ENCODE measurements at places on chromosomes 16 and 17.

GRCh38 chr17:21371511-21372081, 4.6 kb upstream of the KCNJ12 start:
- DNase-seq: no peak

DNA sequence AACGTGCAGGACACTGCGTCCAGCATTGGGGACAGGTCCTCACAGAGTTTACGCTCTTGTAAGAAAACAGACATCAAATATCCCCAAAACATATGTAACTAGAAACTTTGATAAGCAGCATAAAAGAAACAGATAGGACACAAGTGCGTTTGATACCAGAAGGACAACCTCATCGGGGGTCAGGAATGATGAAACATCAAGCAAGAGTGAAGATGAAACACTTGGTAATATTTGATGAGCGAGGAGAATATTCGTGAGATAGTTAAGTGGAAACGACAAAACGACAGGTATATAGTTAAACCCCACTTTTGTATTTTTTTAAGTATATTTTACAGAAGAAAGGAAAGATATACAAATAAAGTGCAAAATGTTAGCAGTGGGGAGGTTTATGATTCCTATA, 55.9 kb downstream of the NXN start:
- no peak for DNase-seq

- DNase-seq: no peak
Measured at GRCh38 chr16:4382795-4383357, 11.2 kb downstream of the VASN start.

DNA sequence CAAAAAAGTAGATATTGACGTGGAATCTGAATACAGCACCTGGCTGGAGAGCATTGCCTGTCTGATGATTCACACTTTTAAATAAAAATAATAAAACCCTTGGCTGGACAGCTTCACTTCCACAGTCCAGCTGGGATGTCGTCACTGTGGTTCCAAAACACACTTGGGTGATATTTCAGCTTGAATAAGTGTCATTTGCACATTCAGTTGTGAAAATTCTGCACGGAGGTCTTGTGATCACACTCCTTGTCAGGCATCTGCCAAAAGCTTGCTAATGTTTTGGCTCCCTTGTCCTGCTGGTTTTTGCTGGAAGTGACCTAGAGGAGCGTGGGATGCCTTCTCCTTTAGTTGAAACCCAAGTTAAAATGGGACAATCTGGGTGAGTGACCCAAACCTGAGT, 60.7 kb downstream of the PCTP start:
- no peak for DNase-seq

- DNase-seq: no peak
Measured at GRCh38 chr16:73006026-73006425, 41.9 kb downstream of the ZFHX3 start.

- DNase-seq: no peak
Measured at GRCh38 chr17:514584-514983, 162.0 kb upstream of the RPH3AL start.

DNA sequence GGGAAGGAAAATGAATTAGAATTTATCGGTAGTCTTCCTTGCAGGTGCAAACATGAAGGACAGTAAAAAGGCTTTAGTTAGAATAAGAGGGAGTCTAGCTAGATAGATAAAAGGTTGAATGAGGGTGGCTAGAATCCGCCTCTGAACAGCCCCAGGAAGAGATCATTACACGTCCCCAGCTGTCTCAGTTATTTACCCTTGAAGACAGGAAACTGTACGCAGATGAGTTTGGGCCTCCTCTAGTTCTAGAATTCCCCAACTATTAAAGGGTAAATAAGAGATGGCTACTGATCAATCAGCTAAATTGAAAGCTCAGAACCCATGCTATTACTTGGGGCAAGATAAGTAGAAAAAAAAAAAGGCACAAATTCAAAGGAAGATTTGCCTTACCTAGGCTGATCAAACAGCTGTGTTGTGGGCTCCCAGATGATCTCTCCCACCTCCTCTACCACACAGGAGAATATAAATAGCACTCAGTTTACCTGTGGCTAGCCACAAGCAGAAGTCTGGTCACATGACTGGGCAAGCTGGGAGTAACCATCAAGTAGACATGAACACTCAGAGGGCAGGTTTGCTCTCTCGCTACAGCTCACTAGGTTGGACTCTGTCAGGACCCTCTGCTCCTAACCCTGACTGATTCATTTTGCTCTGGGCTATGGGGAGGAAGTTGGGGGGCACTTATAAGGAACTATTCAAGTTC, 17.0 kb downstream of the FAM117A start:
- DNase-seq: peak; percentile 33

GRCh38 chr17:77497578-77497934, 356.8 kb downstream of the SEC14L1 start:
- no peak for DNase-seq

GRCh38 chr17:37094391-37094790, 145.6 kb downstream of the AATF start:
- no peak for DNase-seq

DNA sequence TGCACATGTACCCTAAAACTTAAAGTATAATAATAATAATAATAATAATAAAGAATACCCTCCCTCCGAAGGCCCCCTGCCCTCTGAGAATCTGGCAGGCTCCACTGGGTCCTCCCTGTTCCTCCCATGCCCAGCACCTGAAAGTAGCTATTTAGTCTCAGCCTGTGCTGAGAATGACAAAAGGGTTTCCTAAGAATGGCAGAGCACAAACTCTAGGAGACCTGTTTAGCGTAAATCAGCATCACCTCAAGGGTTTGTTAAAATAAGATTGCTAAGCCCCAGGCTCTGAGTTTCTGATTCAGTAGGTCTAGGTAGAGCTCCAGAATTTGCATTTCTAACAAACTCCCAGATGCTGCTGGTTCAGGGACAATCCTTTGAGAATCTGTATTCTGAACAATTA, 606.8 kb upstream of the CDH11 start:
- no peak for DNase-seq

DNA sequence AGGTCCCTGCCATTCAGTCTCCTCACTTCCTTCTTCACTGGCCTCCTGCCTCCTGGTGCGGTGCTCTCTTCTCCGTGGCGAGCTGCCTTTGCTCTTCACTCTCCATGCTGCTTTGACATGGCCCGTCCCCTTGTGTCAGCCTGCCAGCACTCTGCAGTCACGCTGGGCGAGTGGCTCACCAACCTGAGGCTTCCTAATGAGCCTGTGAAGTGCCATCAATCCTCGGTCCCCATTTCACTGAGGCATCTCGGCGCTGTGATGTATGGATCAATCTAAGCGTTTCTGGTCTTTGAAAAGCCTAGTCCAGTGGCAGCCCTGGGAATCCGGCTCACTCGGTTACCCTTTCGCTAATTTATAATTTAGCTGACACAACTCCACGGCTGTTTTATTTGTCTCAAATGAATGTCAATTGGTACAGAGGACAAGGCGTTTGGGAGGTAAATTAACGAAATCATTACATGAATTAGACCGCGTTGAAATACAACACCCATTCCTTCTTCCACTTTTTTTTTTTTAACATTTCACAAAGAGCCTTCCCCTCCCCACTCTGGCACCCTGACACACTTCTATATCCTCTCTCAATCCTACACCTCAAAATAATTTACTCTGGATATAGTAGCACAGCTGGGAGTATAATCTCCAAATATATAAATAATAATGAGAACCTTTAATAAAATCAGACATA, 610.7 kb downstream of the TMEM114 start:
- no peak for DNase-seq

GRCh38 chr17:194828-195602, 13.6 kb upstream of the DOC2B start:
- no peak for DNase-seq

DNA sequence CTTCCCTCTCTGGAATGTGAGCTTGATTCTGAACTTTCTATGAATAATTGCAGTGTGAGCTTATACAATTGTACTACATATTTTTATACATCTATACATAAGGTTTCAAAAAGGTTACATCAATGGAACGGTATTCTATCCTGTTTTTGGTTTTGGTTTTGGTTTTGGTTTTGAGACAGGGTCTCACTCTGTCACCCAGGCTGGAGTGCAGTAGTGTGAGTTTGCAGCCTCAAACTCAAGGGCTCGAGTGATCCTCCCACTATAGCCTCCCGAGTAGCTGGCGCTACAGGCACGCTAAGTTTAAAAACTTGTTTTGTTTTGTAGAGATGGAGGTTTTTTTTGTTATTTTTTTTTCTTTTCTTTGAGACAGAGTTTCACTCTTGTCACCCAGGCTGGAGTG, 1.1 kb downstream of the CTRB1 start:
- no peak for DNase-seq

DNA sequence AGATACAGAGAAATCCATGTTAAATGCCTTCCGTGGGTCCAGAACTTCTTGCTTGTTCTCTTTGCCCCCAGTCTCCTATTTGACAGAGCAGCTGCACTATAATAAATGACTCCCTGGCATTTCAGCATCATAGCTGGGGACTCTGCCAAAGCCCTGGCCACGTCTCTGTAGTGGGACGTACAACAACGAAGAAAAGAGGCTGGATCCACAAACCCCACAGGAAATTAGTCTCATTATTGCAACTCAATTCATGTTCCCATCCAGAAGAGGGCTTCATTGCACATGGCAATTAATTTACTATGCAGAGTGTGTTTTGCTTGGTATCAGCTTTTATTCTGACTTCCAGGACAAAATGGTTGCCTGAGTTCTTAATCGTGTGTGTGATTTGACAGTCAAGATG, 121.3 kb downstream of the CDH13 start:
- no peak for DNase-seq

DNA sequence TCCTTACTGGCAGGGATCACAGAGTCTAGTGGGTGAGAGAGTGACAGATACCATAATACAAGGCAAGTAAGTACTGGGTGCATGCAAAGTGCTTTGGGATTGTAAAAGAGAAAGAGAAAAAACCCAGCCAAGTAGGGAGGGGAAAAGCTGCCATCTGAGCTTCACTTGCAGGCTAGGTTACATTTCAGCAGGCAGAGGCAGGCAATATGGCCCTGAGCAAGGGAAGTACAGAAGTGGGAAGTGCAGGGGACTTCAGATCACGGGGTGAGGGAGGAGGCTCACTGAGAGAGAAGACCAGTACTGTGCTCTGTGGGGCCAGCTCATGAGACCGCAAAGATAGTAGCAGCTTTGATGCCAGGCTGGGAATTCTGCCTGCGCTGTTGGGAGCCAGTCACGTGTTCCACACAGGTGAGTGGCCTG, 230.6 kb downstream of the MSI2 start:
- DNase-seq: no peak

- DNase-seq: no peak
Measured at GRCh38 chr17:1650731-1651558, 1.3 kb upstream of the RILP start.

- no peak for DNase-seq
Measured at GRCh38 chr17:11882716-11883115, 114.6 kb downstream of the ZNF18 start.

DNA sequence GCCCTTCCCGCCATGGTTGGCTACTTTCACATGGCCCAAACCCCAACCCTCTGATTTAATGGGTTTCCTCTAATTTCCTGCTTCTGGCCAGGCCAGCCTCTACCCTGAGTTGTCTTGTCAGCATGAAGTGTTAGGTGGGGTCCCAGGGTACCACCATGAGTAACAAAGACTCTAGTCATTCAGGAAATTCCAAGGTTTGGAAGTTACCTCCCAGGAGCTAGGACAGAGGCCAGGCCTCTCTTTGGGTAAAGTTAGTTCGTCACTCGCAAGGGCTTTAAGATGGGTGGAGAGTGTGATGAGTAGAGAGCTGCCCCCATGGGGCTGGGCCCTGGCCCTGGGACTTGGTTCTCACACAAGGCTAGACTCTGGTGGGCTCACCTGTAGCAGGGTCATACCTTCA, 54.6 kb downstream of the PLD6 start:
- DNase-seq: no peak

DNA sequence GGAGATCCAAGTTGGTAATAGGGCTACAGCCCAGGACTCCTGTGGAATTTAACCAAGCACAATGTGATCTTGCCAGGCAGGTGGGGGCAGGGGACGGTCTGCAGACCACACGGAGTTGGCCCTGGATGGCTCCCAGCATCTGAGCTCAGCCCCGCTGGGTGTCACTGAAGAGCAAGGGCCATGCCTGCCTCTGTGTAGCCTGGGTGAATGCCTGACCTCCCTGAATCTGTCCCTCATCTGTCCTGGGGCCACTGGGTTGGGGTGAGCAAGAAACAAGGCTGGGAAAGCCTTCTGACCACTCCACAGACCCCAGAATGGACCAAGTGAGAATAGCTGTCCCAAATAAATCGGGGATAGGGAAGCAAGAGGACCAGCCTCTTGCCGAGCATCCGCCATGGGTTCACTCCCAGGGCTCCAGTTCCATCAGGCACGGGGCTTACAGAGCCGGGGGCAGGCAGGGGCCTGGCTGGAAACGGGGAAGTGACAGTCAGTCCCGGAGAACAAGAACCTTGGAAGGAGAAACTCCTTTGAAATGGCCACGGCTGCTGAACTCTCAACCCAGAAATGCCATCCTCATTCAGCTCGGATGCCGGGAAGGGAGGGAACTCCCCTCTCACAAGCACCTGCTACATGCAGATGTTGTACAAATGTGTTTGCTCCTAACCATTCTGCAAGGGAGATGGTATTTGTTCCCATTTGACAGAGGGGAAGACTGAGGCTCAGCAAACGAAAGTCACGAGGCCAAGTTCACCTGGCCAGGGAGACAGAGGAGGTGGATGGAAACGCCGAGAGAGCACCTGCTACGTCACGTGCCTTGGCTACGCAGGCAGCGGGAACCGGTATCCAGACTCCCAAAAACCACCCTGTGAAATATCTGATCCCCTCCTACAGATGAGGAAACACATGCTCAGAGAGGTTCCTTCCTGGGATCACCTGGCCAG, 50.0 kb downstream of the RMI2 start:
- DNase-seq: no peak

- DNase-seq: no peak
Measured at GRCh38 chr16:67454852-67455251, 23.9 kb downstream of the HSD11B2 start.

GRCh38 chr17:63445571-63445953, 544 bp downstream of the CYB561 start:
- DNase-seq: peak; percentile 84

DNA sequence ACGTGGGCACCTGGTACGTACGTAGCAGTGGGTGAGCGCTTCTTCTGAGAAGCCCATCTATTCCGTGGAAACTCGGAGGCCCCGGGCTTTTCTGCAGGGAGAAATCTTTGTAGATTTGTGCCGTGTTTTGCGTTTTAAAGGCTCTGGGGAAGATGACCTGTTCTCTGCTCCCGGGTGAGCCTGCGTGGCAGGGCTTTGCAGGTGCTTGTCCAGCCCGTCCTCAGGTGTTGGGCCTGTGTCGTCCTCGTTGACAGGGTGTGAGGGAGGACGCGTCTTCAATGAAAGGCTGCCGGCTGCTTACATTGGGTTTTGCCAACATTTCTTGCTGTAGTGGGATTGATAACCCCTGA, 87.5 kb upstream of the ZNF750 start:
- no peak for DNase-seq

GRCh38 chr17:82380860-82381702, 9.5 kb downstream of the UTS2R start:
- peak; percentile 43 for DNase-seq

GRCh38 chr17:59746849-59747445, 39.5 kb downstream of the VMP1 start:
- DNase-seq: peak; percentile 82
